Motor neuron (in vitro differentiated cells): ENCODE measurements at places on chromosomes 4 and X.
A peak's percentile ranks its signal among the peaks of the same experiment; 100 is the strongest.

GRCh38 chr4:119597377-119597776 is 31.2 kb downstream of the PDE5A start:
- ATAC-seq, result no peak

DNA sequence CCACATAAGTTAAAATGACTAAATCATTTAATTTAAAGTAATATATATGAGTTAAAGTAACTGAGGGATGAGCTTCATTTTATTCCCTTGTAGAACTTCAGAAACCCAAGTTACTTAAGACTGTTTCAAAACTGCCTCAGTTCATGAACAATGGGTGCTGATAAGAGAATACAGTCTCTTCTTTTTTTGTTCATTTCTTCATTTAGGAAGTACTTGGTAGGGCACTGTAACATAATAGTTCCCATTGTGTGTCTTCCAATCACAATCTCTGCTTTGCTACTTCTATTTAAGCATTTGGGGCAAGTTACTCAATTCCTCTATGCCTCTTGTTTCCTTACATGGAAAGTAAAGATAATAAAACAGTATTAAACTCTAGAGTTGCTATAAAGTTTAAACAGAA is 50.4 kb downstream of the HHIP start:
- no peak for ATAC-seq

DNA sequence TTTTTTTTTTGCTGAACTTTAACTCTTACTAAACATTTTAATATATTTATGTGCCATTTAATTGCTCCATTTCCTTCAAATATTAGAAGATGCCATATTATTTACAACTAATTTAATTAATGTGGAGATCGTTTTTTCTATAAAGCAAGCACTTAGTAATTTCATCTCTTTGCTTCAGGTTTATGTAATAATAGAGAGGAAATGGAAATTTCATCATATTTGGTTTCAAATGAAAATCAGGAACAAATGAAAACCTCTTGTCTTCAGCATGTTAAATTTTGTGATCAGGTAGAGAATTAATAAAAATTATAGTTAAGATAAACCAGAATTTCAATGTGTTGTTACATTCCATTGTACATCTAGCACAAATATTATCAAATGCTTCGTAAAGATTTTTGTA is 120.1 kb downstream of the SYNPO2 start:
- ATAC-seq, result no peak

GRCh38 chr4:186200516-186200915 is 9.1 kb downstream of the CYP4V2 start:
- peak; percentile 53 for ATAC-seq

DNA sequence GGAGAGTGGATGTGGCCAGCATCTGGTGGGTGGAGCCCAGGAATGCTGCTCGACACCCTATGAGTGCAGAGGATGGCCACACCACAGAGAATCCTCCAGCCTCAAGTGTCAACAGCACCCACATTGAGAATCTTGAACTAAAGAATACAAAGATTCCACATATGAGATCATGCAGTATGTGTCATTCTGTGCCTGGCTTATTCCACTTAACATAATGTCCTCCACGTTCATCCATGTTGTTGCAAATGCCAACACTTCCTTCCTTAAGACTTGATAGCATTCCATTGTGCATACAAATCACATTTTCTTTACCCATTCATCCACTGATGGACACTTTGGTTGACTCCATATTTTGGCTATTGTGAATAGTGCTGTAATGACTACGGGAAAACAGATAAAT is 145.8 kb downstream of the PRKX start:
- ATAC-seq, result no peak

DNA sequence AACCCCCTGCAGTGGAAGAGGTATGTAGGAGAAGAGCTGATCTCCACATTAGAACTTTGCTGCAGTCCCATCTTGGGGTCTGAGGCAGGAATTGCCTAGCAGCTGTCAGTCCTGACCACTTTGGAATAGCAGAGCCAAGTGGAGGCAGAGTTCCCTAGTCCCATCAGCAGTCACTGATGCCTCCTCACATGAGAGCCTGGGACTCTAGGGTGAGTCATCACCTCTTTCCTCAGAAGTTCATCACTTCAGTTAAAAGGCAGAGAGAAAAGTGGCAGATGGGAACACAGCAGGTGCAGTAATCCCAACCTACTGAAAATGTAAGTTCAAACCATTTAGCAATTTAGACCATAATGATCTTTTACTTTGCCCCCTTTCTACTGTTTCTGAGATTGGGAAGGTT is 73.9 kb upstream of the MED14 start:
- peak; percentile 44 for ATAC-seq

DNA sequence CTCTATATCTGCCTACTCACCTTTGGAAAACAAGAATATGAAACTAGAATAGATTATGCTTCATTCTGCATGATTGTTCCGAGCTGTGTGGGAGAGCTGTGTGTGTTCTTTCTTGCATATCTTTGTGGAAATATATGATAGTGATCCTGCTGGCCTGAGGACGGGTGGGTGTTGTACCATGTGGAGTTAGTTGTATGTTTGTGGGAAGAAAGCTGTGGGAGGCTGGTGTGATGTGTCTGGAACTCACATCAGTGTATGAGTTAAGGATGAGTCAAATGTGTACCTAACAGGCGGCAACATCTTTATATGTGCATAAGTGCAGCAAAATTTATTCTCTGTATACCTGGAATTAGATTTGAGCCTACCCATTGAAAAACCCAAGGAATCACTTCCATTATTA is 208.1 kb upstream of the ADGRL3 start:
- no peak for ATAC-seq

DNA sequence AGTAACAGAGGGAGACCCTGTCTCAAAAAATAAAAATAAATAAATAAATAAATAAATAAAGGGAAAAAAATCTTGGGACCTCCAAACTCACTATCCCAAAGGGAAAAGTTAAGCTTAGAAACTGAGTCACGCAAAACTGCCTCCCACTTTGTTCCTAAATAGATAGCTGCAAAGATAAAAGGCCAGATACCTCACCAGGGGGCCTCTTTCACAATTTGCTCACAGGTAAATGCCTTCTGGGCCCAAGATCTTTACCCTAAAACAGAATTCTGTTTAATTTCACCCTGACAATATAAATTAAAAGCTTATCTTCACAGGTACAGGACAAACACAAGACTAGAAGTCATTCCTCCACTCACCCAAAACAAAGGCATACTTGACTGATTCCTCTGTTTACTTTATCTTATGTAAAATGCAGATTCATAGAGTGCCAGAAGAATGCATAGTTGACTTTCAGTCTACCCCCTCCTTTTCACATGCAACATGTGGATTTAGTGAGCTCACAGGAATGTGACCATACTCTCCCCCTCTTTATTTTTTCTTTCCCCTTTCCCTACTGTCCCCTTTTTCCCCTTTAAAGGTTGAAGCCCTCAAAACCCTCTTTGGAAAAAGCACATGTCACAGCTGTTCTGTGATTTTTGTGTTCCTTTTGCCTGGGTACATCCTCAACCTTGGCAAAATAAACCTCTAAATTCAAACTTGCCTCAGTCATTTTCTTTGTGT is 23.4 kb downstream of the ELF2 start:
- no peak for ATAC-seq

DNA sequence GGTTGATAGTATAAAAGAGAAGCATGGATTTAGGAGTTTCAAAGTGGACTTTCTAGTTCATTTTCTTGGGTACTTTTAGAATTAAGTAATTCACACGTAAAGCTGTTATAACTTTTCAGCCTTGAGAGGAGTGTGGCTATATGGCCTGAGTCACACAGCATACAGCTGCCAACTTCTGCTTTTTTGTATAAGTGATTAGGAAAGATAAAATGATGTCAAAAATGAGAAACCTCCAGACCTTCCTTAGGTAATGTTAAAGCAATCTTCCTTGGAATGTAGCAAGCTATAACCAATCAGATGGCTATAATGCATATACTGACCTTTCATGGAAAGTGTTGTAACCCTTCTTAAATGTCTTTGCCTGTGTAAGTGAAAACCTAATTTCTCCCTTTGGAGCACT is 39.2 kb downstream of the RAB40AL start:
- no peak for ATAC-seq

DNA sequence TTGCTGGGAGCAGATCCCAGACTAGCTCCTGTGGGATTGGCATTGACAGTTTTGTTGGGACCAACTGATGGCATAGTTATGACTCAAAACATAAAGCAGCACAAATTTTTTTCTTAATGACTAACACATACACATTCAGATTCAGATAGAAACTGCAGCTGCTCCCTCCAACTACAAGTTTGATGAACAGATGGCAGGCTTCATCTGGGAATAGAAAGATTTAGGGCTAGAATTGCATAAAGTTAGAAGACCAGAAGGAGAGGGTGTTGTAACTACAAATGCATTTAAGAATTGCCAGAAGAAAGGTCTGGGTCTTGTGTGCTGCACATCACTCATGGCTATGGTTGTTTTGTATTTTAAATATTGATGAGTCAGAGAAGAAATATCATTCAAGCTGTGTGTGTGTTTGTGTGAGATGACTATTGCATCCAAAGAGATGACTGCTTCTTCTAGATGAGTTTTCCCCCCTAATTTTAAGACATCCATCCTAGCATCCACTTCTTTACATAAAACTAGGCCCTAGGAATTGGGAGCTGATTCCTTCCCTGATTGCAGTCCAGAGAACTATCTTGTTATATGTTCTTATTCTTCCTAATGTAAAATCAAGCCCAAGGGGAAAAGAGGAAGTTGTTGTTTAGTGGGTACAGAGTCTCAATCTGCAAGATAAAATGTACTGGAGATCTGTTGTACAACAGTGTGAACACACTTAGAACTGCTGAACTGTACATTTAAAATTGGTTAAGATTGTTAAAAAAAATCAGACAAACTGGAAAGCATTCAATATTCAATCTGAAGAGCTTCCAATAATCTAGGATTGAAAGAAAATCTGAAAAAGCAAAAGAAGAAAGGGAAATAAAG is 175.1 kb downstream of the PARM1 start:
- ATAC-seq, result peak; percentile 30
